ENCODE measurements at places on chromosomes 12 and 14.

DNA sequence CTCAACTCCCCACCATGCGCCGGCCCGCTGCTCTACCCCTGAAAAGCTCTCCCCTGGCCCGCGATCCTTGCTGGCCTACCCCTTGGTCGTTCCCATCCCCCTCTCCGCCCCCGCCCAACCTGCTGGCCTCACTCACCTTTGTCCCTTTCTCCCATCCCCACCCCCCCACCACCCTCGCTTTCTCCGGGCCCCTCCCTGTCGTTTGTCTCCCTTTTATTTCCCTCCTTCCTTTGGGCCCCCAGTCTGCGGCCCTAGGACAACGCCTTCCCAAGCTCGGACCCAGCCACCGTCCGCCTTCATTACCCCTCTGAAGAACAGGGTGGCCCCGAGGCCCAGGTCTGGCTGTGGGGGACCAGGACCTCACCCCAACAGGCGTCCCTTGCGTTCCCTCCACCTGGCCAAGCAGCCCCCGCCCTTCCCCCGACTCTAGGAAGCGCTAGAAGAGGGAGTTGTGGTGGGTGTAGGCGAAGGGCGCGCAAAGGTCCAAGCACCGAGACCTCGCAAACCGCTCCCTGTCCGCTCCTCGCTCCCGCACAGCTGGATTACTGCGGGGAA lies 6.9 kb upstream of the SLC7A7 start:
- DNase-seq = no peak

- no peak for DNase-seq
Measured at GRCh38 chr12:117067638-117068037, 31.6 kb downstream of the TESC start.

DNA sequence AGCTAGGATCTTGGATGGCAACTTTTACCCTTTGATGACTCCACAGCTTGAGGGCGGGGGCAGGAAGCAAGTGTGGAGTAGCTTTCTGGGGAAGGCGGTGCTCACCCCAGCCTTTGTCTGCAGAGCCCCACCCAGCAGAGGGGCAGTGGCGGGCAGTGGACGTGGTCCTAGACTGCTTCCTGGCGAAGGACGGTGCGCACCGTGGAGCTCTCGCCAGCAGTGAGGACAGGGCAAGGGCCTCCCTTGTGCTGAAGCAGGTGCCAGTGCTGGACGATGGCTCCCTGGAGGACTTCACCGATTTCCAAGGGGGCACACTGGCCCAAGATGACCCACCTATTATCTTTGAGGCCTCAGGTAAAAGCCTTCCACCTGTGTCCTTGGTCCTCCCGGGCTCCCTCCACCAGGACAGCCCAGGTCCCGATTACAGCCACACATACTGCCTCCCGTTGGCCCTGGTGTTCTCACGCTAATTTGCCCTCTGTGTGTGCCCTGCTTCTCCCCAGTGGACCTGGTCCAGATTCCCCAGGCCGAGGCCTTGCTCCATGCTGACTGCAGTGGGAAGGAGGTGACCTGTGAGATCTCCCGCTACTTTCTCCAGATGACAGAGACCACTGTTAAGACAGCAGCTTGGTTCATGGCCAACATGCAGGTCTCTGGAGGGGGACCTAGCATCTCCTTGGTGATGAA lies 1.2 kb downstream of the TAPBPL start:
- no peak for DNase-seq

DNA sequence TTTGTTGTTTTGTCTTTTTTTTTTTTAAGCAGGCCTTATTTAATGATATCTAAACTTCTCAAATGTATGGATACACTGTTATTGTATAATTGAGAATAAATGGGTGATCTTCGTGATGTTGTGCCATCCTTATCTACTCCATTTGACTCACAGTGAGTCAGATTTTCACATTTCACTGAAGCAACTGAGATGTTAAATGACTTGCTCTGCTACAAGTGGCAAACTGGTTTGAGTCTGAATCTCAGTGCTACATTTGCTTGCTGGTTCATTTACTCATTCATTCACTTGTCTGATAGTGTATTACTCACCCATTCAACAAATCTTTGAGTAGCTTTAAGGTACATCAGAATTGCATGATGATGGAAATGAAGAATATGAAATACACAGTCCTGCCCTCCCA lies 2.6 kb downstream of the KIAA0586 start:
- DNase-seq = no peak

DNA sequence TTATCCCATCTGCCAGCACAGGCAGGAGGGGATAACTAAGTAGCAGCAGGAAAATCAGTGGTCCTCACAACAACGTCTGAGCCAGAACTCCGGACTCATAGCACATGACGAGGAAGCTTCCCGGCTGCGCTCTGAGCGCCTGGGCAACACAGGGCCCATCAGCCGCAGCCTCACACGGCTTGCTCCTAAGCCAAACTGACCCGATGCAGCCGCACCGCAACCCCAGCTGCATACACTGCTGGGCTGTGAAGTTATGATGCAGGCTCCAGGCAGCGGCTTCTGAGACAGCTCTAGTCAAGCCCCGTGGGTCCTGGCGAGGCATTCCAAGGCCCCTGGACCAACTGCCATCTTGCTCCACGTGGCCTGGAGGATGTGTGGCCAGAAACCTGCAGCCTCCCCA lies 28.1 kb downstream of the ZFYVE21 start:
- DNase-seq = no peak

DNA sequence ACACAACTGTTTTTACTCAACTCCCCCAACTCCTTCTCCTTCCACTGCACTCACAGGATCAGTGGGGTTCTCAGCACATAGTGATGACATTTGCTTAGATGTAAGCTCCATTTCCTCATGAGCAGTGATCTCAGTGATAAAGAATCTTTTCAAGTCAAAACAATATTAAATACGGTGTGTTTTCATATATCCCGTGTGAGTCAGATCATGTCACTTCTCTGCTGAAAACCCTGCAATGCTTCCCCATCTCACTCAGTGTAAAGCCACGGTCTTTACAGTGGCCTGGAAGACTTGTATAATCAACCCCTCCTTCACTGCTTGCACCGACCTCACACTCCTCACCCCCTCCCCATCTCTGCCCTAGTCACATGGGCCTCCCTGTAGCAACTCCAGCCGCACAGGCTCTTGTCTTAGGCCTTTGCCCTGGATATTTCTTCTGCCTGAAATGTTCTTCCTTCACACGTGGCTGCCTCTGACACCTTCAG lies 149.7 kb upstream of the ARHGAP5 start:
- DNase-seq = no peak

Measured in NCI-H1930 (cell line).